ENCODE measurements at places on chromosomes 11 and 22.
A peak's percentile ranks its signal among the peaks of the same experiment; 100 is the strongest.

DNA sequence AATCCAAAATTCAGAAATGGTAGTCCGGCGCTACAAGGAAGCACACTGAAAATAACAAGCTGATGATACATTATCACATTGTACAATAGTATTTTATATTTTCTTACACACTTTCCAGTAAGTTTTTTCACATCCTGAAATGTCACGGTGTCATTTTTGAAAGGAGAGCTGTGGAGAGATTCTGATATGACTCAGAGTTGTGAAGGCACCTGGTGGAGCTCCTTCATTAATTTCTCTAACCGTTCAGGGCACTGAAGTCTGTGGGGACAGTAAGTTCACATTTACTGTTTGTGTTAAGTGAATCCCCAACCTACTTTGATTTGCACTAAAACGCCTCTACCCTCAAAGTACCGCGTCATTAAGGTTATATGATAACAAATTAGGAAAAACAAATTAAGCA, 13.3 kb downstream of the LDHAL6A start:
- DNase-seq, result no peak
- no peaks in the 10 kb centered on the region for H3K4me1 ChIP-seq
- no peaks in the 10 kb centered on the region for H3K27me3 ChIP-seq
- no peak overlapping the region for H3K4me3 ChIP-seq

DNA sequence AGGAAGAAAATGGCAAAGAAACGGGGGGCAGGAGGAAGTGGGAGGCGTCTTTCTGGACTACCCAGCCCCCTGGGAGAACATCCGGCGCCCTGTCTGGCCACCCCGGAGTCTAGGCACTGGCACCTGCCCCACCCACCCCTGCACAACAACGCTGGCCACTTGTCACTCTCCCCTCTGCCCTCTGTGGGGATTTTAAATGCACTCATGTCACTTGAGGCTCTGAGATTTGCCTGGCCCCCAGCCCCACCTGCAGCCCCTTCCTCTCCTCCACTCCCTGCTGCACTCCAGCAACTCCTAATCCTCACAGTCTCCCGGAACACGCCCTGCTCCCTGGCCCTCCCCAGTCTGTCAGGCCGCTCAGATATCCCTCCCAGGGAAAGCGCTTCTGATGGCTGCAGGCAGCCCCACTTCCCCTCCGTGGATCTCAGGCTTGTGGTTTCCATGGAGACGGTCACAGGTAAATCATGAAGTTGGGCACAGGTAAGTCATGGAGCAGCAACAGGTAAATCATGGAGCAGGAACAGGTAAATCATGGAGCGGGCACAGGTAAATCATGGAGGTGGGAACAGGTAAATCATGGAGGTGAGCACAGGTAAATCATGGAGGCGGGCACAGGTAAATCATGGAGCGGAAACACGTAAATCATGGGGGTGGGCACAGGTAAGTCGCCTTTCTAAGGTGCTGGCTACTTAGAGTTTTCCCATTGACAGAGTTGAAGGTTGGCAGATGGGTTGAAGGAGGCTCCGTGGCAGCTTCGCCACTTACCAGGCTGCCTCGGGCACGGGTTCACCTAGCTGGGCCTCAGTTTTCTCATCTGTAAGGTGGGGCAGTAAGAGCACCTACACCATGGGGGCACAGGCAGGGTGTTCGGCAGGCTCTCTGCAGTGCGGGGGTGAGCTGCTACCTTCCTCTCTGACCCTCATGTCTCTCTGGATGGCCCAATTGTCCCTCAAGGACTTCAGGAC, 79.0 kb upstream of the SHISAL1 start:
- no peak overlapping the region for H3K4me3 ChIP-seq
- H3K36me3 ChIP-seq, result no peaks in the 10 kb centered on the region
- no peak overlapping the region for H3K27ac ChIP-seq
- H3K4me1 ChIP-seq, result peaks cover 1% of the 10 kb centered on the region
- H3K27me3 ChIP-seq, result peaks cover 33% of the 10 kb centered on the region

DNA sequence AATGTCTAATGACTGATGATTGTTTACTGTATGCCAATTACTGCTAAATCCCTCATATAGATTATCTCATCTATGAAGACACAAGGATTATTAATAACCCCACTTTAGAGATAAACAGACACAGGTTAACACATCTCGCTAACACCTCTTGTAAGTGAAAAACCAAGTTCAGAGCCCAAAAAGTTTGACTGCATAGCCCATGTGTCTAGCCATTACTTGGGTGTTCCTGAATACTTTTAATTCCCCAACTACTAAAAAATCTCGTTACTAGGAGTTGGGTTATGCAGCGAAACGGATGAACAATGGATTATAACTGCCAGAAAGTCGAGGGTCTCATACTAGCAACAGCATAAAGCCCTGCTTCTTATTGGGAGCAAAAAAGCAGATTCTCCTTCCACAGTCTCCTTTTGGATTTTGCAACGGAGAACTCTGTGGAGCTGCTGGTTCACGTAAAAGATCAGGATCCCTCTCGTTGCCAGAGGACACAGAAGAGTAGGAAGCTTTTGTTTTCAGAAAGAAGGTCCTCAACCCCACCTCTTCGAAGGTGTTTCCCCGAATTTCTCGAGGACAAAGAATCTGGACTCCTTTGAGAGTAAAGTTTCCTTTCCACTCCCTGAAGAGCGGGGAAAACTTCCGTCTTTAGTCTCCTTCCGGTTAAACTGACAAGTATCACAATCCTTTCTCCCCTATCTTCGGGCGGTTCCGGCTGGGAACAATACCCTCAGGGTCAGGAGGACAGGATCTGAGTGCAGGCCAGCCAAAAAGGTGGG, 979 bp downstream of the ZBED5 start:
- H3K4me3 ChIP-seq, result peak overlapping the region; percentile 91
- H3K27me3 ChIP-seq, result no peaks in the 10 kb centered on the region
- peaks cover 49% of the 10 kb centered on the region for H3K36me3 ChIP-seq
- H3K4me1 ChIP-seq, result peaks cover 47% of the 10 kb centered on the region
- DNase-seq, result no peak

GRCh38 chr22:33105501-33105911, 47.3 kb upstream of the SYN3 start:
- DNase-seq, result no peak
- H3K36me3 ChIP-seq, result peaks cover 2% of the 10 kb centered on the region
- no peak overlapping the region for H3K4me3 ChIP-seq
- no peaks in the 10 kb centered on the region for H3K27me3 ChIP-seq

- no peak for DNase-seq
- H3K36me3 ChIP-seq, result no peaks in the 10 kb centered on the region
- H3K27ac ChIP-seq, result no peak overlapping the region
- H3K27me3 ChIP-seq, result no peaks in the 10 kb centered on the region
- H3K4me3 ChIP-seq, result no peak overlapping the region
- H3K4me1 ChIP-seq, result no peaks in the 10 kb centered on the region
Measured at GRCh38 chr11:131422029-131422428, 51.6 kb downstream of the NTM start.

- DNase-seq, result no peak
- H3K27me3 ChIP-seq, result peaks cover 12% of the 10 kb centered on the region
Measured at GRCh38 chr11:121895919-121896318, 220.1 kb downstream of the BLID start.

DNA sequence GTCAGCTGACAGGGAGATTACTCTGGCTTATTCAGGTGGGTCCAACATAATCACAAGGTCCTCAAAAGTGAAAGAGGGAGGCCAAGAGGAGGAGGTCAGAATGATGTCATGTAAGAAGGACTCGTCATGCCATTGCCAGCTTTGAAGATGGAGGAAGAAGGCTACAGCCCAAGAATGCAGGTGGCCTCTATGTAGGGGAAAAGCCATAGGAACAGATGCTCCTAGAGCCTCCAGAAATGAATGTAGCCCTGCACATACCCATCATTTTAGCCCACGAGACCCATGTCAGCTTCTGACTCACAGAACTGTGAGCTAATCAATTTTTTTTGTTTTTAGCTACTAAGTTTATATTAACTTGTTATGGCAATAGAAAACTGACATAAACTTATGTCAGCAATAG, 171.1 kb downstream of the DBX1 start:
- H3K4me1 ChIP-seq, result no peaks in the 10 kb centered on the region
- H3K27me3 ChIP-seq, result peaks cover 2% of the 10 kb centered on the region
- H3K27ac ChIP-seq, result no peak overlapping the region
- no peak overlapping the region for H3K4me3 ChIP-seq
- peaks cover 2% of the 10 kb centered on the region for H3K36me3 ChIP-seq

All from central memory CD8-positive, alpha-beta T cell (primary cell).